ENCODE measurements at places on chromosomes 1 and 21.
A peak's percentile ranks its signal among the peaks of the same experiment; 100 is the strongest.

DNA sequence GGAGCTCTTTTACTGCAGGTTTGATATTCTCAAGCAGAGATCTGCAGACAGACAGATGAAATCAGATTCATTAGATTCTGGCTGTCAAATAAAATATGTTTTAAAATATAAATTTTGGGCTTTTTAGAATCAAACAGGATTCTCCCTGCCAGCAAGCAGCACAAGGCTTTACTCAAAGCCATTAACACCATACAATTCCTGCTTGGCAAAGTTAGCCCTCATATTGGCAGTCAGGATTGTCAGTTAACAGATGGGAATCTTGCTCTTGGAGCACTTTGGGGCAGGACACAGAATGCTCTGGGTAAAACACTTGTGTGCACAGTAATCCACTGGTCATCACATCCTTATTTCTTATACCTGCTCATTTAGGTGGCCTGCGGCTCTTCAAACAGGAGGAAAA, 560.6 kb upstream of the BEND5 start:
- DNase-seq = no peak

GRCh38 chr1:114352797-114353196, 158.2 kb downstream of the TRIM33 start:
- DNase-seq = no peak

GRCh38 chr1:162709870-162710269, 77.6 kb downstream of the DDR2 start:
- no peak for DNase-seq

GRCh38 chr1:201080135-201080534, 32.1 kb downstream of the CACNA1S start:
- DNase-seq = no peak

- peak; percentile 41 for DNase-seq
Measured at GRCh38 chr1:93556291-93556690, 108.4 kb downstream of the FNBP1L start.

DNA sequence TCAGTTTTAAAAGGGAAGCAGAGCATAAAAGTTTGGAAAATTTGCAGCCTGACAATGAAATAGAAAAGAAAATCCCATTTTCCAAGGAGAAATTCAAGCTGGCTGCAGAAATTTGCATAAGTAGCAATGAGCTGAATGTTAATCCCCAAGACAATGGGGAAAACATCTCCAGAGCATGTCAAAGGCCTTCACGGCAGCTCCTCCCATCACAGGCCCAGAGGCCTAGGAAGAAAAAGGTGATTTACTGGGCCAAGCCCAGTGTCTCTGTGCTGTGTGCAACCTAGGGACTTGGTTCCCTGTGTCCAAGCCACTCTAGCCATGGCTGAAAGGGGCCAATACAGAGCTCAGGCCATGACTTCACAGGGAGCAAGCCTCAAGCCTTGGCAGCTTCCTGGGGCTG, 26.1 kb downstream of the KRTAP20-3 start:
- no peak for DNase-seq

- DNase-seq = no peak
Measured at GRCh38 chr1:18112611-18113010, 5.0 kb downstream of the IGSF21 start.

DNA sequence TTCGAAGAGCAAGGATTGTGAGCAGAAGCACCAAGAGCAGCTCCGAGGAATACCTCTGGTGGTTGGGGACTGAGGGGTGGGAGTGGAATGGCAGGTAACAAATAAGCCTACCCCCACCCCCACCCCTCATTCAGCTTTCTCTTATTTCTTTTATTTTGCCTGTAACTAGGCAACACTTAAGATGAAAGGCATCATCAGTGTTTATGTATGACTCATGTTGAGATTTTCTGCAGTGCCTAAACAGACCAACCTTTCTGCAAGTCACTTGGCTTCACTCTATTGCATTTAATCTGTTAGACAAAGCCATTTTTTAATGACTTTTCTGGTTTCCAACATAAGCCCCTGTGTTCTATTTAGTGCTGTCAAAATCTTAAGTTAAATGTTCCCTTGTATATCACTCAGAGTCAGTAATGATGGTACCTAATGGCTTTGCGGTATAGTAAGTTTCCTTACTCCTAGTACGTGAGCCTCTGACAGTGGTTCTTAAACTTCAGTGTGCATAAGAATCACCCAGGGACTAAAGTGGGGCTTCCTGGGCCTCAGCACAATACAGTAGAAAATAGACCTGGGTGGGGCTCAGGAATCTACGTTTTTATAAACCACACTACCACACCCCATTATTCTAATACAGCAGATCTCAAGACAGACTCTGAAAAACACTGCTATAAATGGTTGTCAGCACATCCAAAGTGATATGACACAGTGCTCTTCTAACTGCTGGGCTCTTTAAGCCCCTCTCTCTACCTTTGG, 19.9 kb downstream of the CASQ2 start:
- no peak for DNase-seq

- DNase-seq = no peak
Measured at GRCh38 chr1:9317591-9318417, 25.1 kb downstream of the SPSB1 start.

DNA sequence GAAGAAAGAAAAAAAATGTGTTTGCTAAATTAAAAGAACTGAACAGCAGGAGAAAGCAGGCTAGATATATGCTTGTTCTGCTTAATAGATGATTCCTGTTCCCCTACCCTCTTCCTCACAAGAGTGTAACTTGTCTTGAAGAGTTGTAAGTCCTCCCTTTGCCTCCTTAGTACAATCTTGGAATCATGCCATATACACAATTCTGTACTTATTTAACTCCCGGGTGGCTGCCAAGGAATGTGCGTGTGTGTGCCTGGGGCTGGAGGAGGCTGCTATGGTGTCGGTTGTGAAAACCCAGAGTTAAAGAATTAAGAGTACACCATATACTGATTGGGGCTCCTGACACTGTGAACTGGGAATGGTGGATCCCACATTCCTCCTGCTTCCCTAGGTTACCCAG, 194.2 kb downstream of the SIPA1L2 start:
- DNase-seq = no peak
